AG08396 (cell line): ENCODE measurements at places on chromosomes 16 and 17.

DNA sequence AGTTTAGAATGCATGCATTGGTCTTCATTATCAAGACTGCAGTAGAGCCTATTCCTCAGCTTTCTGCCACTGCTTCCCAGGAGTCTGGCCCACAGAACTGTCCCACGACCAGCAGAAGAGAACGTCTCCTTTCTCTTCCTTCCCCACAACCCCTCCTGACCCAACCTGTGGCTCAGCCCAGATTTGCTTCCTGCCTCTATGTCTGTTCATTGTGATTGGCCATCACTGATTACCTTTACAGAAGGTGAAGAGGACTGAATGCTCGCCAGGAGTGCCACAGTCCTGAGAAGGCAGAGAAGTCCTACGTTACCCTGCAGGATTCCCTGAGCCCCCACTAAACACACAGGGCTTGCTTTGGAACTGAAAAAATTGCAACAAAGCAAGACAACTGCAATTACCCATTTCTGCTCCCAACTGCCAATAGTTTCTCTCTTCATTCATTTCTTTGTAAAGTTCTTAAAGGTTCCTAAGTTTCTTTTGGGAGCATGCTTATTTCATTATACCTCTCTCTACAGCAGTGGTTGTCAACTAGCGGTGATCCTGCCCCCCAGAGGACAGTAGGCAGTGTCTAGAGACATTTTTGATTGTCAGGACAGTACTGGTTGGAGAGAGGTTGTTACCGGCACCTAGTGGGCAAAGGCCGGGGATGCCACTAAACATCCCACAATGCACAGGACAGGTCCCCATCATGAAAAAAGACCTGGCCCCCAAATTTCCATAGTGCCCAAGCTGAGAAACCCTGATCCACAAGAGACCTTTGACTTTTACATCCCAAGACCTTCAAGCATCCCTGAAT lies 4.5 kb upstream of the NAT9 start:
- DNase-seq: peak; percentile 46

GRCh38 chr16:82783933-82784572 lies 157.3 kb downstream of the CDH13 start:
- no peak for DNase-seq

DNA sequence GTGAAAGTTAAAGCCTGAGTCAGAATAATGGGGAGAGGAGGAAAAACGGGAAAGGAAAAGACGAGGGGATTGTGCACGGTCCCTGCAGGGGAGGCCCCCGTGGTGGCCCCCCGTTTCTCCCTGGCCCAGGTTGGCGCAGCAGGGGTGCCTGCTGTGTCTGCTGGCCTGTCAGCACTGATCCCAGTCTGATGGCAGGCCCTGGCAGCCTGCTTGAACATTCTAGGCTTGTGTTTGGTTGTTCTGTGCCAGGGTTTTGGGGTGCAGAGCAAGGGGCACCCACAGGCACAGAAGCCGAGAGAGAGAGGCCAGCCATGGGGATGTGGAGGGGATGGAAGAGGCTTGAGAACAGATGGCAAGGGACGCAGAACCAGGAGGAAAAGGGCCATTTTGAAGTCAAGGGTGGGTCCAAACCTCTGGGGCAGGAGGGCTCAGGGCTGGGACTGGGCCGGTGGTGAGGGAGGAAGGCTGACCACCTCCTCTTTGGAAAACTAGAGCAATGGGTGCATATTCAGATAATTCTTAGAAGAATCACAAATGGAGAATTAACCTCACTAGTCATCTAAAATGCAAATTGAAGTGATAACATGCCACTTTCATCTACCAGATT lies 35.9 kb downstream of the TBX4 start:
- DNase-seq: no peak

GRCh38 chr17:44722254-44722653 lies 13.8 kb downstream of the DBF4B start:
- no peak for DNase-seq

DNA sequence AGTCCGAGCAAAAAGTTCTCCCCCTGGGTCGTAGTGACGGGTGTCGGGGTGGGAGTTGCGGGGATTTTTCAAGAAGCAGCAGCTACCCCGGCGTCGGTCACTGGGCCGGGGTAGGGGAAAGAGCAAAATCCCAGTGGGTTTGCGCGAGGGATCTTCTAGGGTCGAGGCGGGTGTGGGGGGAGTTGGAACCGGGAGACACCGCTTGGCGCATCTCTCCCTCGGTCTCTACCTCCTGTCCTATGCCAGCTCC lies 2.3 kb upstream of the UBTF start:
- no peak for DNase-seq

- DNase-seq: peak; percentile 56
Measured at GRCh38 chr17:78013683-78014467, 55.4 kb downstream of the TNRC6C start.

DNA sequence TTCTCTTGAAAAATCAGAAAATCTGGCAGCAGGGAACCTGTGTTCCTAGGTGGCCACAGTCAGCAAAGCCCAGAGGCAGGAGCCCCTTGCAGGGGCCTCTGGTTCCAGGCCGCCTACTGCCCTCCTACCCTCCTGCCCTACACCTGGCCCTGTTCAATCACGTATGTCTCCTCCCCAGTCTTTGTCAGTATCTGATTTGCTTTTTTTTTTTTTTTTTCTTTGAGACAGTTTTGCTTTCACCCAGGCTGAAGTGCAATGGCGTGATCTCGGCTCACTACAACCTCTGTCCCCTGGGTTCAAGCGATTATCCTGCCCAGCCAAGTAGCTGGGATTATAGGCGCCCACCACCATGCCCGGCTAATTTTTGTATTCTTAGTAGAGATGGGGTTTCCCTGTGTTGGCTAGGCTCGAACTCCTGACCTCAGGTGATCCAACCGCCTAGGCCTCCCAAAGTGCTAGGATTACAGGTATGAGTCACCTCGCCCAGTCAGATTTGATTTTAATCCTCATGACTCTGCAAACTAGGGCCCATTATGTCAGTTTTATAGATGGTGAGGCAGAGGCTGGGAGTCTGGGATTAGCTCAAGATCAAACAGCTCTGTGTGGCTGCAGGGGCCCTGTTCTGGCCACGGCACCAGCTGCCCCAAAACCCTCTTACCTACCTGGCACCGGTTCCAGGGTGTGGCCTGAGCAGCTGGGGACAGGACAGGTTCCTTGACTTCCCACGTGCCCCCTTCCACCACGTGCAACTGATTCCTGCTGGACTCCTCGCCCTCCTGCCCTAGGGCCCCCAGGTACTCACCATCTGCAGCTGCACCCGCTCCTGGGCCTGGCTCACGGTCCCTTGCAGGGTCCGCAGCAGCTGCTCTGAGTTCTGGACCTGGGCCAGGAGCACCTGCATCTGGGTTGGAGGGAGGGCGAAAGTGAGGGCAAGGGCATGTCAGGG lies 14.7 kb downstream of the RABEP2 start:
- DNase-seq: no peak

- DNase-seq: no peak
Measured at GRCh38 chr17:78555746-78556401, 21.3 kb downstream of the DNAH17 start.

GRCh38 chr16:4947722-4948503 lies 10.2 kb upstream of the SEC14L5 start:
- no peak for DNase-seq

DNA sequence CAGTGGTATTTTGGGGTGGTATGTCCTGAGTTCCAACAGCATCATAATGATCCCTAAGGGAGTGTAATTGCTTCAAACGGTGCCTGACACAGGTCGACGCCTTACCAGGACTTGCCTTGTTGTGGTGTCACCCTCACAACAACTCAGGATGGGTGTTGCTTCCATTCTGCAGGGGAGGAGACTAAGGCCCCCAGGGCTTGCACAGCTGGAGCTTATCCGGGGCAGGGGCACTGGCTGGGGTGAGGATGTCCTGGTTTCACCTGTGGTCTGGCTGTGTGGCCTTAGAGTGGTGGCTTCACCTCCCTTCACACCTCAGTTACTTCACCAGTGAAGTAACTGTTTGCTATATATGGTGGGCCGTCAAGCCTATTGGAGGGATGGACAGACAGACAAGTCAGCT lies 23.3 kb downstream of the LLGL2 start:
- DNase-seq: no peak

GRCh38 chr17:41801374-41802271 lies 10.1 kb downstream of the P3H4 start:
- peak; percentile 82 for DNase-seq

DNA sequence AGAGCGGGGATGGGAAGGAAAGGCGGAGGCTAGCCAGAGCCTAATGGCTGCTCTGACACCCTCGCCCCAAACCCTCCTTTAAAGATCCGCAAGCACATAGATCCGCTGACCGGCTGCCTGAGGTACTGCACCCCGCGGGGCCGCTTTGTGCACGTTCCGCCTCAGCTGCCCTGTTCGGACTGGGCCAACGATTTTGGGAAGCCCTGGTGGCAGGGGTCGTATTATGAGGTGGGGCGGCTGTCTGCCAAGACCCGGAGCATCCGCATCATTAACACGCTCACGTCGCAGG lies 663 bp downstream of the CYB5D1 start:
- peak; percentile 57 for DNase-seq

- DNase-seq: no peak
Measured at GRCh38 chr17:7445619-7445968, 733 bp downstream of the CHRNB1 start.

DNA sequence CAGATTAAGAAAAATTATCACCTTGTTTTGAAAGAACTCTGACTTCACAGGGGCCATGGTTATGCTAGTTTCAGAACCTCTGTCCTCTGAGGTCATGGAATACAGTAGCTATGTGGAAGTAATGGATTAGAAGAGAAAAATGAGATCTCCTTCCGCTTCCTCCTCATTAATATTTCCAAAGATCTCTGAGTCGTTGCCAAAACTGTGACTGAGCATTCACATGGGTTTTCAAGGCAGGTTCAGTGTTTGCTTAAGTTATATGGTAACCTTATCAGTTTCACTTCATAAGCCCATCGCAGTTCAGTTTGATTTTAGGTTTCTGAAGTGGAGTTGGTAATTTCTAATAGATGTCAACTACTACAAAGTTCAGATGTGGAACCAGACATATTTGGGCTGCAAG lies 321.2 kb upstream of the SOX9 start:
- no peak for DNase-seq

DNA sequence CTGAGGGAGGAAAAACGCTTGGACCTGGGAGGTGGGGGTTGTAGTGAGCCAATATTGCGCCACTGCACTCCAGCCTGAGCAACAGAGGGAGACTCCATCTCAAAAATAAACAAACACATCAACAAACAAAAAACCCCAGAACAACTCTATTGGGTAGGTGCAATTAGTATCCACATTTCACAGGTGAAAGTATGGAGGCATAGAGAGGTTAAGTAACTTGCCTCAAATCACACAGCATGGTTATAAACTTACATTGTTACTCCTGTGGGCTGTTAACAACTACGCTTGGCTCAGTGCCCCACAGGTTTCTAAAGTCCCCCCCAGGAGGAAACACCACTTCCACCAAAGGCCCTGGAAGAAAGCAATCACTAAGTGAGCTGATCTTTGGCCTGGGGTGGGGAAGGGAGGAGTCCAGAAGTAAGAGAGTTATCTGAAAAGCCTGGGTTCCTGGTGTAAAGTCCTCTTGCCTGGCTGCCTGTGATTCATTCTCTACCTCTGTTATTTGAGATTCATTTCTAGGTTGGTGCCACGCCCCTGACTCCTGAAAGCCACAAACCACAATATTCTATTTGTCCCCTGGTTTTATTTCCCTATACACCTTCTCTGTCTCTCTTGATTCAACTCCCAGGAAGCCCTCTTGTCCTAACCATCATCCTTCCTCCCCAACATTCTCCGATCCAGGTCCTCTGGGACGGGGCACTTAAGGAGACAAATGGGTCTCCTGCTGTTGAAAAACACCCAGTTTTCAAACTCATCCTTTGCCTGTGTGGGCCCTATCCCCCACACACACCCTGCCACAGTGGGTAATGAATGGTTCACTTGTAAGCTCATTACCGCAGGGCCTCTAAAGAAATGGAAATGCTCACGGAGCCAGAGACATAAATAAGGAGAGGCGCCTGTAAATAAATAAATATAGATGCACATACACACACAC lies 195.4 kb downstream of the XYLT1 start:
- no peak for DNase-seq

GRCh38 chr17:27333410-27333980 lies 39.6 kb downstream of the WSB1 start:
- no peak for DNase-seq

DNA sequence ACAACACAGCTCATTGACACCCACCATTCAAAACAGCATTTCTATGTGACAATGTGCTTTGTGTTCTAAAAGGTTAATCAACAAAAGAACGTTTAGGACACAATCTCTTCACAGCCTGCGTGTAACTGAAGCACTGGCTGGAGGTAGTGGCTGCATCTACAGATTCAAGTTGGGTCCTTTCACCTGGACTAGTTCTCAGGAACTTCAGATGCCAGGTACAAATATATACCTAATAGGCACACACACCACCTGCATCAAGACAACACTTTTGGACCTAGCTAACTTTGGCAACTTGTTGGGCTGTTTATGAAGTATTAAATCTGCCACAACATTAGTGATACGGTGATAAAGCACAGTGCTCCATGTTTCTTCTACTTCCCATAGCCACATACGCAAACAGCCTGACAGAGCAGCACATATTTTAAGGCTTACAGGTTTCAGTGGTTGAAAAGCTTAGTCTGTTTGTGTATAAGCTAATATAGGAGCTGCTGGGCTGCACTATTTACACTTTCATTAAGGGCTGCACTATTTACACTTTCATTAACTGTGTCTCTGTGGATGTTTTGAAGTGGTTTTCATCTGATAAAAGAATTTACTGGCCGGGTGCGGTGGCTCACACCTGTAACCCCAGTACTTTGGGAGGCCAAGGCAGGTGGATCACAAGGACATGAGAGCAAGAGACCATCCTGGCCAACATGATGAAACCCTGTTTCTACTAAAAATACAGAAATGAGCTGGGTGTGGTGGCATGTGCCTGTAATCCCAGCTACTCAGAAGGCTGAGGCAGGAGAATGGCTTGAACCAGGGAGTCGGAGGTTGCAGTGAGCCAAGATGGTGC lies 132.6 kb downstream of the PARN start:
- DNase-seq: no peak

DNA sequence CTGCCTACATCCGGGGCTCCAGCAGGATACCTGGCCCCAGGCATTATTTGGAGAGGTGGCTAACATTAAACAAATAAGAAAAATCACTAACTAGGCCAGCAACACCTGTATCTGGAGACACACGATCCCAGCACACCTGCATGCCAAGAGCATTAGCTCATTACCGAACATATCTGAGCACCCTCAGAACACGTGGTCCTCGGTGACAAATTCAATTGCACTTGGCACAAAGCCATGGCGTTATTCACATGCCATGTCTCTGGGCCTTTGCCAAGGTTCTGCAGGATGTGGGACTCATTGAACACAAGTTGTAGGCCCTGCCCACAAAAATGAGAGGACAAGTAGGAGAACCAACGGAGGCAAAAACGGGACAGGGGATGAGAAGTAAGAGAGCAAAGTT lies 552.3 kb downstream of the TOX3 start:
- DNase-seq: no peak

GRCh38 chr16:49283376-49284049 lies 1.9 kb upstream of the CBLN1 start:
- no peak for DNase-seq

DNA sequence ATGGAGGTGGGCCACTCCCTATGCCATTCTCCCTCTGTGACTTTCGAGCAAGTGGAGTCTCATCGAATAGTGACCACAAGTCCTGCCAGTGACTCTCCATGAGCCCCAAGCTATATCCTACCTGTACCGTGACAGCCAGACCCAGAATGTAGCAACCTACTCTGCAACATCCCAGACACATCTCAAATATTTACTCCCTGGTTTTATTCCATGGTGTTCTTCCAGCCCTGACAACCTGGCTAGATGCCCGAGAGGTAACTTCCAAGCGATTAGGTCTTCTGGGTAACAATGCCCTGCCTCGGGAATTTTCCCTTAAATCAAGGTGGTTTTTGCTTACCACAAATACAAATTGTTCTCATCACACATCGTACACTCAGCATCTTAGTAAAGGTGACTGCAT lies 211.7 kb downstream of the ZFHX3 start:
- DNase-seq: no peak
